ENCODE measurements at places on chromosomes 2 and 18. TPM values are rescaled to one million over a fixed set of nuclear protein-coding genes. Genes with fewer than 3 reads are reported as not detected.
A peak's percentile ranks its signal among the peaks of the same experiment; 100 is the strongest.

- H3K27ac ChIP-seq: no peak overlapping the region
- no peak overlapping the region for H3K4me3 ChIP-seq
- no peaks in the 10 kb centered on the region for H3K27me3 ChIP-seq
- H3K4me1 ChIP-seq: peaks cover 28% of the 10 kb centered on the region
Observed at GRCh38 chr2:8508766-8509165, 173.1 kb upstream of the ID2 start.

DNA sequence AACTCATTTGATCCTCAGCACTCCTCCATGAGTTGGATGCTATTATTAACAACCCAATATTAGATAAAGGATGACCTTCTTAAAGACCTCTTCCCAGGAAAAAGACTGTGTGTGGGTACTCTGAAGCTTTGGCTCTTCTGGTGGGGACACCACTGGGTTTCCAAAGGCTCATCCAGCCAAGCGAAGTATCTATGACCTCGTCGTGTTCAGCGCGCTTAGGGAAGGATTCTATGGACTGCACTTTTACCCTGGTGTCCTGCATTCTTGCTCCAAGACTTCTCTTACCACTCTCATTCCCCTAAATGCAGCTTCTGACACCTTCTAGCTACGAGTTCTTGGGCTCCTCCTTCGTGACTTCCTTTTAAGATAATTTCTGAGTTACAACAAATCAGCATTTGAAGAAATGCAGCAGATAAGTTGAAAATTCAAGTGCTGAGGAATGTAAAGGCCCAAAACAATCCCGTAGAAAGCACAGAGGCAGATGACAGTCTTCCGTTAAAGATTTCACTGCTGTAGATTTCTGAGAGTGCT, 673 bp upstream of the HNMT start:
- no peak overlapping the region for H3K4me3 ChIP-seq
- H3K36me3 ChIP-seq: no peaks in the 10 kb centered on the region
- H3K4me1 ChIP-seq: no peaks in the 10 kb centered on the region
- no peak for DNase-seq

TRIM43 gene
- not detected for total RNA-seq

MFF gene
- 74.9 TPM for total RNA-seq

GRCh38 chr18:26017929-26018328, 72.5 kb downstream of the SS18 start:
- DNase-seq: no peak
- no peaks in the 10 kb centered on the region for H3K4me1 ChIP-seq
- peaks cover 24% of the 10 kb centered on the region for H3K36me3 ChIP-seq
- H3K27me3 ChIP-seq: no peaks in the 10 kb centered on the region

SMPD4 gene
- 92.3 TPM for total RNA-seq

- no peaks in the 10 kb centered on the region for H3K27me3 ChIP-seq
- H3K4me1 ChIP-seq: peaks cover 8% of the 10 kb centered on the region
- no peak overlapping the region for H3K27ac ChIP-seq
Observed at GRCh38 chr2:104431701-104432121, 422.2 kb upstream of the POU3F3 start.

DNA sequence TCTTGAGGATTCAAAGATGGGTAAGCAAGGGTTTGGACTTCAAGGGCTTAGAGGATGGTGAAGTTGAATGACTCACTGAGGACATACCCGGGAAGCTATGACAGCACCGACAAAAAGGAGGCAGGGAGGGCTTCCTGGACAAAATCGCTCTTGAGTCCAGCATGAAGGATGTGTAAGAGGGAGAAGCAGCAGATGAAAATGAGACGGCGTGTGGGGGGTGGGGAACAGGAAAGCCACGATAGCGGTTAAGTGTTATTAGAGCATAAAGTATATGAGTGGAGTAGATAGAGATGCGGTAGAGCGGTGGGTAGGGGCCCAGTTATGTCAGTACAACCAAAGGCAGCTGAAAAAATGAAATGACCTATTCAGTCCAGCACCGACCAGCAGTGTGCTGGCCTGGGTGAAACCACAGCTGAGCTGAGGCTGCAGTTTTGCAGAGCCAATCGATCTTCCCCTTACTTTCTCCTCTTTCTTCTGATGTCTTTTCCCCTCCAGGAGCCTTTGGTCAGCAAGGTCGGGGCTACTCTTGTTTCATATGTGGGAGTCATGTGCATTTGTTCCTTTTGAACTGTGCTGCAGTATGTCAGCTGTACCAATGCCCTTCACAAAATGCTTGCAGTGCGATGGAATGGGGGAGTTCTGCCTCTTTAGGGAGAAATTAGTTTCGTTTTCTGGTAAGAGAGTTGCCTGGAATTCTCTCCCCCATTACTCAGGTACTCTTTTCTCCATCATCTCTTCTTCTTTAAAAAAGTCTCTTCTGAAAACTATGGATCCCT, 2.0 kb upstream of the THUMPD2 start:
- peak overlapping the region; percentile 1 for H3K27ac ChIP-seq
- no peak for DNase-seq
- H3K36me3 ChIP-seq: peaks cover 19% of the 10 kb centered on the region
- H3K4me1 ChIP-seq: peaks cover 40% of the 10 kb centered on the region
- peak overlapping the region; percentile 72 for H3K4me3 ChIP-seq
- H3K27me3 ChIP-seq: peaks cover 5% of the 10 kb centered on the region

GRCh38 chr18:6938003-6938402, 179.6 kb downstream of the LAMA1 start:
- no peaks in the 10 kb centered on the region for H3K27me3 ChIP-seq
- DNase-seq: no peak
- no peak overlapping the region for H3K27ac ChIP-seq
- H3K36me3 ChIP-seq: no peaks in the 10 kb centered on the region
- H3K4me1 ChIP-seq: no peaks in the 10 kb centered on the region

GRCh38 chr2:237165405-237166276, 80.0 kb downstream of the COPS8 start:
- peaks cover 3% of the 10 kb centered on the region for H3K27me3 ChIP-seq
- DNase-seq: no peak
- no peak overlapping the region for H3K4me3 ChIP-seq
- no peak overlapping the region for H3K27ac ChIP-seq
- no peaks in the 10 kb centered on the region for H3K4me1 ChIP-seq

ZNF385B gene
- total RNA-seq: not detected

CENPA gene
- total RNA-seq: 16.6 TPM

DNA sequence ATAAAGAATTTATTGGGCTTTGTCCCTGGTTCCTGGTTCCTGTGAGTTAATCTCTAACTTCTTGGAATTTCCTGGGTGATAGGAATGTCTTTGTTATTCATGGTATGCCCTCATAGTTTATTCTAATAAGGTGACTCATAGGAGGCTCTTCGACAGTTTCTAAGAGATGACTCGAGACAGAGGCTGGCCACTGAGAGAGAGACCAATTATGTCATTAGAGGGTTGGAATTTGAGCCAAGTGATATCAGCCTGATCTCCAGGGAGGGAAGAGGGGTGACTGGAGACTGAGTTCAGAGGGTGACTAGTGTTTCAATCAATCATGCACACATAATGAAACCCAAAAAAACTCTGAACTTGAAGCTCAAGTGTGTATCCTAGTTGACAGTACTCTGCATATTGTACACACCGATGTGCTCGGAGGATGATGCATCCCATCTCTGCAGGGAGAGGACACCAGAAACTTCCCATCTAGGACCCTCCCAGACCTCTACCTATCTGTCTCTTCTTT, 185.7 kb downstream of the MTCL1 start:
- no peak overlapping the region for H3K27ac ChIP-seq
- H3K27me3 ChIP-seq: peaks cover 2% of the 10 kb centered on the region
- no peak overlapping the region for H3K4me3 ChIP-seq
- no peaks in the 10 kb centered on the region for H3K36me3 ChIP-seq
- DNase-seq: no peak
- no peaks in the 10 kb centered on the region for H3K4me1 ChIP-seq

FAP gene
- not detected for total RNA-seq

GRCh38 chr2:31192396-31192795, 24.9 kb downstream of the CAPN14 start:
- no peaks in the 10 kb centered on the region for H3K36me3 ChIP-seq
- DNase-seq: no peak
- no peak overlapping the region for H3K27ac ChIP-seq
- no peaks in the 10 kb centered on the region for H3K4me1 ChIP-seq
- H3K27me3 ChIP-seq: peaks cover 2% of the 10 kb centered on the region

- H3K27me3 ChIP-seq: peaks cover 5% of the 10 kb centered on the region
- H3K4me1 ChIP-seq: no peaks in the 10 kb centered on the region
- no peak overlapping the region for H3K4me3 ChIP-seq
- no peak for DNase-seq
- no peak overlapping the region for H3K27ac ChIP-seq
- H3K36me3 ChIP-seq: no peaks in the 10 kb centered on the region
Observed at GRCh38 chr2:224689539-224689938, 26.6 kb downstream of the CCDC195 start.

VIL1 gene
- total RNA-seq: not detected

GRCh38 chr2:181780047-181780651, 99.8 kb upstream of the NEUROD1 start:
- no peak overlapping the region for H3K4me3 ChIP-seq
- no peaks in the 10 kb centered on the region for H3K36me3 ChIP-seq
- peaks cover 5% of the 10 kb centered on the region for H3K27me3 ChIP-seq
- no peak for DNase-seq
- H3K4me1 ChIP-seq: peaks cover under 1% of the 10 kb centered on the region

GAL3ST2 gene
- total RNA-seq: 0.51 TPM

DNA sequence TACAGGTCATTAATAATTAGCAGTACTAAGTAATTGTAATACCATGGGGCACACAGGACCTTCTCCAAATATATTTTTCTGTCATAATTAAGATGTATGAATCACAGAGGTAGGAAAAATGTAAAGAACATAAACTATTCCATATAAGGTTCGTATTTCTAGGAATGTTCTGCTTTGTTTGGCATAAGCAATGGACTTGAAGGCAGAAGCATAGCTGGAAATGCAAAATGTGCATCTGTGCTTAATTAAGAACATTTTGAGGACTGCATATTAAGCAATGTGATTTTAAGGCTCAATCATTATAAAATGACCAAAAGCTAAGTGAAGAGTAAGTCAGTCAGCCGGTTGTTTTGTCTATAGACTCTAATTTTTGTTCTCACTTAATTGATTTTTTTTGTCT, 123.2 kb downstream of the RBM43 start:
- H3K4me1 ChIP-seq: no peaks in the 10 kb centered on the region
- no peak overlapping the region for H3K27ac ChIP-seq
- no peaks in the 10 kb centered on the region for H3K36me3 ChIP-seq
- DNase-seq: no peak

DNA sequence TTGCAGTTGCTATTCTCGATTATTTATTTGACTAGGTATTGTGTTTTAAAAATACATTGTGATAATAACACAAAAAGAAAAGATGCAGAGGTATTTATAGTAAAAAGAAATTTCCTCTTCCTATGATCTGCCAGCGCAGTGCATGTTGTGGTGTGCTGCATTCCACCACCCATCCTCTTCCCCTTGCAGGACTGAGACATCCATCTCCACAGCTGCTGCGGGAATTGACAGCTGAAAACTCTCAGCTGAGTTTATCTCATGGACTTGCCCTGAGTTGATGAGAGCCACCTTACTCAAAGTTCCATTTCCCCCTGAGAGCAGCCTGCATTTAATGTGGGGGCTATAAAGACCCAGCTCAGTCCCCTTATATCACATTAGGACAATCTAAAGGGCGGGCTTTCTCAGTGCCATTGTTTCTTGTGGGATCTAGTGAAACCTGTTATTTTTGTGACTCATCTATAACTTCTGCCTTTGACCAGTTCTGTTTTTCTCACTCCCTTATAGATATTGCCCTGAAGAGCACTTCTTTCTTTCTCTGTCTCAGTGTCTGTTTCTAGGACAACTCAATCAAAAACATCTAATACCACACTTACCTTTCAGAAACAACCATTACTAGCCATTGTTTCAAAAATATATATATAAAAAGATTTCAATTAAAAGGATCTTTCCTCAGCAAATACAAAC, 698.5 kb downstream of the NR4A2 start:
- no peaks in the 10 kb centered on the region for H3K36me3 ChIP-seq
- no peaks in the 10 kb centered on the region for H3K27me3 ChIP-seq
- H3K4me1 ChIP-seq: no peaks in the 10 kb centered on the region
- H3K27ac ChIP-seq: no peak overlapping the region
- DNase-seq: no peak
- H3K4me3 ChIP-seq: no peak overlapping the region

RNF25 gene
- total RNA-seq: 29.1 TPM

DNA sequence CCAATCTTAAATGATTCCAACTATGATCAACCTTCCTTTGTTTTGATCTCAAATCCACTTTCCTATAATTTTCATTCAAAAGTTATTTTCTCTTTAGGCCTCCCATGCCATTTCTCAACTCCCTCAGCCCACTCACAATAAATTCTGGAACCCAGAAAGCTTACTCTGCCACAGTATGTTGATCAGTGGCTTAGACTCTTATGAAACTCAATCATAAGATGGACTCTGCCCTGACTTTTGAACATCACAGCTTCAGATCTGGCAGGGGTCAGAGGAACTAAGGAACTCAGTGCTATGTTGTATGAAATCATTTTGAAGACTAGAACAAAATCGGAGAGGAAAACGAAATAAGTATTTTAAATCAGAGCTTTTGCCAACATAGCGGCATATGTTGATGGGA, 59.8 kb upstream of the LGALSL start:
- no peaks in the 10 kb centered on the region for H3K27me3 ChIP-seq
- no peak for DNase-seq
- H3K4me3 ChIP-seq: no peak overlapping the region

Data from activated T-helper 1 cell treated with anti-CD3 and anti-CD28 coated beads, Interleukin-12 subunit alpha, Interleukin-12 subunit beta, Interleukin-2, Interleukin-4 antibody, amounts not matched to agents 30 ng/mL and 10 ng/mL and 1 ng/mL, durations not matched to agents 14 hours and 24 hours and 36 hours (primary cell).